ENCODE measurements at places on chromosomes 7 and 10.

GRCh38 chr7:19772841-19773760 lies at the start of gene TMEM196:
TSS of gene TMEM196 (minus strand) at chr7:19773617. CDS start at chr7:19772696, 921 bp downstream.
- no peak for DNase-seq

DNA sequence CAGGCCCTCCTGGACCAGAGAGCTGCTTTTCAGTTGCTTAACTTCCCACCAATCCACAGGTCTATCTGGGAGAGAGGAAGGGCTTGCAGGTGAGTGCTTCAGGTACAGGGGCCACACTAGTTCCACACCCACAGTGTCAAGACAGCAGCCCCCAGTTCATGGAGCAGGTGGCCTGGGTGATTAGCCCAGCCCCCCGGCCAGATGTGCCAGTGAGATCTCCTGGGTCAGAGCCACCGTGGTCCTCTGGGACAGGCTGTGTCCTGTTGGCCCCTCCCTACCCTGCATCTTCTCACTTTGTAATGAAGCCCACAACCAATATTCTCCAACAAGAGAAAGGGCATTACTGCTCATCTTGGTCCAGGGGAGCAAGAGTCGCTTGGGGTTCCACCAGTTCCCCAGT lies 30.6 kb downstream of the DRGX start:
- DNase-seq = peak; percentile 58

- no peak for DNase-seq
Measured at GRCh38 chr7:94660006-94660405, 4.1 kb upstream of the SGCE start.

DNA sequence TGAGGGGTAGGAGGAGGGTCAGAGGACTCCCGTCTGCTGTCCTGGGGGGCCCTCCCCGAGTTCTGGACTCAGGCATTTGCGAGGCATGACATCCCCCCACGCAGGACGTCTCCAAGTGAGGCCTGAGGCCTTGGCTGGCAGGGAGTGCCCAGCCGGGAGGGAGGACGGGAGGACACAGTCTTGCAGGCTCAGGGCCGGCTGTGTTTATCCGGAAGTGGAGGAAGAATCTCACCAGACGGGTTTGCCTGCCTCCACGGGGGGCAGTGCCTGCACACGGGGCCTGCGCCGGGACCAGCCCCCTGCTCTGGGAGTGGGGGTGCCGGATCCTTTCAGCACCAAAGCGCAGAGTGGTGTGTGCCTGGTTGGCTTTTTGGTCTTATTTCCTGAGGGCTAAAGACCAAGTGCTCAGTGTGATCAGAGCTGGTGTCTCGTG lies 10.9 kb downstream of the PWWP2B start:
- no peak for DNase-seq

- DNase-seq = no peak
Measured at GRCh38 chr10:132447446-132448247, 50.6 kb downstream of the PWWP2B start.

- no peak for DNase-seq
Measured at GRCh38 chr7:4020086-4020485, 662.0 kb upstream of the FOXK1 start.

DNA sequence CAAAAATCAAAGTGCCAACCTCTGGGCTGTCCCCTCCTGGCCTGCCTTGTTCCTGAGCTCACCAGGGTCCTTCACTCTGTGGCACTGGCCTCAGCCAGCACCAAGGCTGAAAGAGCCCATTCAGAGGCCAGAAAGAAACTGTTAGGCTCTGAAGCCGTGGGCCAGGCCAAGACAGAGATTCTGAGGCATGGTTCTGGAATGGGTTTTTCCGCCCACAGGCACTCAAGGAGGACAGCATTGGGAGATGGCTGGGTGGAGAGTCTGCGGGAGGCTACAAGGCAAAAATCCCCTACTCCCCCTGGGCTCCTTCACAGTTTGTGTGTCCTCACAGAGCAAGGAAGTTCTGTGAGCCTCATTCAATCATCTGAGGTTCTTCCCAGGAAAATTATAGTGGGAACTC lies 31.7 kb downstream of the GRIFIN start:
- no peak for DNase-seq

DNA sequence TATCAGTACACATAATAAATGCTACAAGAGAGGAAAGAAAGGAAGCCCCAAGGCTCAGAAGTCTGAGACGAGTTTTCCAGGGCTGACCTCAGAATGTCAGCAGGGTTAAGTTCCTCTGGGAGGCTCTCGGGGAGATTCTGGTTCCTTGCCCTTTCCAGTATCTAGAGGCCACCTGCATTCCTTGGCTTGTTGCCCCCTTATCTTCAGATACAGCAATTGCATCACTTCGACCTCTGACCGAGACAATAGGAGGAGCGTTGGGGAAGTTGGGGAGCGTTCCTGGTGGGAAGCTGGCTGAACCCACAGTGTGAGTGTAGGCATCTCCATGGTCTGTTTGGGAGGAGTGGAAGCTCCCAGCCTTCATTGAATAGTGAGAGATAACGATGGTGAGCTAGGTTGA lies 72.0 kb upstream of the MTPN start:
- DNase-seq = no peak

GRCh38 chr7:87218796-87219544 lies 562 bp downstream of the TMEM243 start:
- DNase-seq = no peak

DNA sequence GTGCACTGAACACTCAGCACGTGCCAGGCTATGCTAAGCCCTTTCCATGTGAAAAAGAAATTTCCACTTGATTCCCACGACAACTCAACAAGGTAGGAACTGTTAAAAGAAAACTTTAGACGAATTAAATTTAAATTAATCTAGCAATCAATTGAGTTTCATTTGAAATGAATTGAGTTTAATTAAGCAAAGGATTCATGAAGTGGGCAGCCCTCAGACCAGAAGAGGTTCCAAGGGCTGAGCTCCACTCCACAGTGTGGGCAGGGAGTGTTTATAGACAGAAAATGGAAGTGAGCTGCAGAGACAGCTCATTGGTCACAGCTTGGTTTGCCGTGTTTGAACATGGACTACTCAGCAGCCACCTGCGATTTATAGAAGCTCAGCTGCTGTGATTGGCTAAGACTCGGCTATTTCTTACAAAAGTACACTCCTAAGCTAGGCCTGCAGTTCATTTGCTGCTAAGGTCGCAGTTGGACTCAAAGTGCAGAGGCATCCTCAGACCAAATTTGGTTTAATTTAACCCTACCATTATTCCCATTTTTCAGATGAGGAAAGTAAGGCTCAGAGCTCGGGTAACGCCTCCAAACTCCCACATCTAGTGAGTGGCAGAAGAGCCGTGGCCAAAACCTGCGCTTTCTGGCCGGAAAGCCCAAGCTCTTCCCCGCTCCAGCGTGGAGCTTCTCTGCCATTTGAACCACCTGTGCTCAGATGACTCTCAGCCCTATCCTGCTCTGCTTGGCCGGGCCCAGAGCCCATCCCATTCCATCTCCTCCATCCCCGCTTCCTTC lies 24.9 kb downstream of the CALML3 start:
- DNase-seq = no peak

- no peak for DNase-seq
Measured at GRCh38 chr7:36775676-36776075, 51.4 kb upstream of the AOAH start.

GRCh38 chr7:128838981-128839731 lies 8.9 kb downstream of the FLNC start:
- no peak for DNase-seq
